ENCODE measurements at places on chromosomes 16 and 17.

GRCh38 chr17:79746889-79747507, 16.3 kb downstream of the ENPP7 start:
- DNase-seq, result no peak

GRCh38 chr17:39800540-39800939, 62.8 kb downstream of the GRB7 start:
- DNase-seq, result no peak

DNA sequence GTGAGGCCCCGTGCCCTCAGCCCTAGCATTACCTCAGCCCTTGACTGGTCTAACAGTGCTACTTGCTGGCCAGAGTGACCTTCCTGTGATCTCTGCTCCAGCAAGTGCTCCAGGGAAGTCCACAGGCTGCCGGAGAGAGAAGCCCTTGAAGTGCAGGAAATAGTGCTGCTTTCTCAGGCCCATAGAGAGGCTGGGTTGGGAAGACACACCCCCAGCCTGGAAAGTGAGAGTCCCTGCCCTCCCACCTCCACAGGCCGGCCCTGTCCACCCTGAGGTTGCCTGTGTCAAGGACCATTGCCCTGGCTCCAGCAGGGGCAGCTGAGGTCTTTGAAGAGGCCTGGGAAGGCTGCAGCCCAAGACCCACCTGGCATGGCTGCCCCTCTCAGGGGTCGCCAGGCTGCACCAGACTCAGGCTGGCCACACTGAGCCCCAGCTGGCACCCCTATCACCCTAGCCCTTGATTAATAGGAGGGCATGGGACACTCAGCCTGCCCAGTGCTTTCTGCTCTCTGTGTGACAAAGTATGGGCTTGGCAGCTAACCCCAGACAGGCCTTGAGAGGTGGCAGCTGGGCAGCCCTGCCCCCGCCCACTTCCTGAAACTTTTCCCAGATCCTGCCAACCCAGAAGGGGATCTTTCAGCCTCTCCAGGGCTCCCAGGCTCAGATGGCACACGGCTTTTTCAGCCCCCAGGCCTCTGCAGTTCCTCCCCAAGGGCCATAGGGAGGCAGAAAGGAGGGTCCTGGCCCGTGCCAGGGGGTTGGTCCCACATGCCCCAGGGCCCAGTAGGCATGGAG, 21.7 kb downstream of the ATP6V0D1 start:
- DNase-seq, result no peak

- no peak for DNase-seq
Observed at GRCh38 chr16:85767531-85767930, 16.6 kb upstream of the C16orf74 start.

DNA sequence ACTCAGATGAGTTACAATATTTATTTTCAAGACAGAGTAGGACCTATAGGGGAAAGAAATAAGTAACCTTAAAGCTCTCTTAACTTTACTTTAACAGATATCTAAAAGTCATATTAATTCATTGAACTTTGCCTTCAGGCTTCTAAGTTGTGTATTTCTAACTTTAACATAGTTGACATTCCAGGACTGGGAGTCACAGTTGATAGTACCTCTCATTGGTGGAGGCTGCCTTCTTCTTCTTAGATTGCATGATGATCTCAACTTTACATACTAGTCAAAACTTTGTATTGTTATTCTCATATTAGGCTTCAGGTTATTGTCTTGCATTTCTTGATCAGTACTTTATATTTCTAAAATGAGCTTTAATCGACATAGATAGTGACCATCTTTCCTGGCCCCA, 350.1 kb upstream of the KIF2B start:
- no peak for DNase-seq

- no peak for DNase-seq
Observed at GRCh38 chr16:56781528-56781961, 51.6 kb downstream of the NUP93 start.

DNA sequence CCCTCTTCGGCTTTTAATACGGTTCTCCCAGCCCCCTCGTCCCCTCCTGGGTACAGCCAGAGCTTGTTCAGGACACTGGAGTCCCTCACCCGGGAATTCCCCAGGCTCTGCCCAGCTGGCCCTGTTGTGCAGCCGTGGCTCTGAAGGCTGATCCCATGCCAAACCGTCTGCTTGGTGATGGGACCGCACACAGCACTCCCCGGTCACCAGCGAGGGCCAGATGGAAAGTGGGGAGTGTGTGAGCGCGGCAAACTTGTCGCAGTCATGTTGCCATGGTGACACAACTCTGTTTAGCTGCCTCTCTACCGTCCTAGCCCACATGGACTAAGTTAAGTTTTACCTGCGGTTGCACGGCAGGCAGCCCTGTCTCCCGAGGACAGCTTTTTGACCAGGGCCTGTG, 107.9 kb downstream of the RAP1GAP2 start:
- DNase-seq, result no peak

DNA sequence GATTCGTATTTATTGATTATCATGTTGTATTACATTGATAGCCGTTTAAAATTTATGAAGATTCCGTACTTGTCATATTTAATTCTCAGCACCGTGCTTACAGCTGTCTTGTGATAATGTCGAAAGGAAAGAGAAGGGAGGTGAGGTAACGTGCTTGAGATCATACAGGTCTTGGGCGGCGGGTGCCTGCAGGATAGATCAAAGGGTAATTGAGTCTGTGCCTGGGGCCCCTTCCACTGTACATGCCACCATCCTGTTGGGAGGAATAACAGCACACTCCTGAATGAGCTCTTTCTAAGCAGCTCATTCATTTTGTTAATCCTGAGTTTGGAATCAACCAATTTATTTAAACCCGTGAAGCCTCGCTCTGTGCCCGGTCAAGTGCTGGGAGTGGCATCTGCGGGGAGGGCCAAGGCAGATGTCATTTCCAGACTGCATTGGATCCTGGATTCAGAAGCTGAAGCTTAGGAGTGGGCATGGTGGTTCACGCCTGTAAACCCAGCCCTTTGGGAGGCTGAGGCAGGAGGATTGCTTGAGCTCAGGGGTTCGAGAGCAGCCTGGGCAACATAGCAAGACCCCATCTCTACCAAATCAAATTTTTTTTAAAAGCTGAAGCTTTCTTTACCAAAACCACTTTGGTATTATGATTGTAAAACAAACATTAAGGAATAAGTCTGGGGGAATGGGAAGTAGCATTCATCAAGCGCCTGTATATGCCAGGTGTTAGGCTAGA, 25.8 kb downstream of the WWOX start:
- no peak for DNase-seq

- DNase-seq, result no peak
Observed at GRCh38 chr16:48559462-48560211, 50.3 kb downstream of the N4BP1 start.

DNA sequence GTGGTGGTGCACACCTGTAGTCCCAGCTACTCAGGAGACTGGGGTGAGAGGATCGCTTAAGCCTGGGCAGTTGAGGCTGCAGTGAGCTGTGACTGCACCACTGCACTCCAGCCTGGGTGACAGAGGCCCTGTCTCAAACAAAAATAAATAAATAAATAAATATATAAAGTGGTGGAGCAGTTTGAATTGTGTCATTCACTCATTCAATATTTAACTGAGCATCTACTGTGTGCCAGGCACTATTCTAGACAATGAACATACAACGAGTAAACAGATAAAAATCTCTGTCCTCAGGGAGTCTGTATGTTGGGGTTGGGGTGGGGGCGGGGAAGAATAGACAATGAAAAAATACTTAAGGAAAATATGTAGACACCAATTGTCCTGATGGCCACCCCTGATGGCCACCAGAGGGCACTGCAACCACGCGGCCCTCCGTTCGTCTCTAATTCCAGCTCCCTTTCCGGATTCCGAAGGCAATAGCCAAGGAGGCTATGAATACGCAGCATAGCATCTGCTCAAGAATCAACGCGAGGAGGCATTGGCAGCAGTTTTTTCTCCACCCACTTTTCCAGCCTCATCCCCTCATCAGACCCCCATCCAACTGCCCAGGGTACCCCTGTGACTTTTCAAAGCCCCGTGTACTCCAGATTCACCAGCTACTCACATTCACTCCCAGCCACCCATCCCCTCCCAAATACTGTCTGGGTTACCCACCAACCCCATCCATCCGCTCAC, 21.4 kb downstream of the QPRT start:
- DNase-seq, result peak; percentile 30
